PC-3 (cell line): ENCODE measurements at places on chromosomes 1 and 21. TPM values are rescaled to one million over a fixed set of nuclear protein-coding genes. Genes with fewer than 3 reads are reported as not detected.

Gene ADAMTS1
- 12.9 and 25.1 TPM in 2 replicates for total RNA-seq

Gene FCRLB
- total RNA-seq = 10.2 and 12.7 TPM in 2 replicates

Gene ABCD3
- 31.7 and 36.3 TPM in 2 replicates for total RNA-seq

Gene SASS6
- 9.0 and 9.2 TPM in 2 replicates for total RNA-seq

Gene SPRR2D
- not detected in 2 replicates for total RNA-seq

Gene RPF1
- 83.0 and 85.8 TPM in 2 replicates for total RNA-seq

Gene ERICH3
- total RNA-seq = not detected in 2 replicates

Gene INAVA
- total RNA-seq = 102 and 128 TPM in 2 replicates

Gene NTRK1
- 0.15 and 0.40 TPM in 2 replicates for total RNA-seq

Gene MATN1
- 0.63 TPM in 1 of 2 replicates, not detected in the other for total RNA-seq

Gene SLC5A9
- not detected in 2 replicates for total RNA-seq

Gene OR6K3
- not detected in 2 replicates for total RNA-seq

Gene KRTAP11-1
- total RNA-seq = not detected in 2 replicates

Gene CRYAA
- not detected in 2 replicates for total RNA-seq

Gene CACNA1S
- not detected in 2 replicates for total RNA-seq

Gene CDK18
- total RNA-seq = 13.2 and 16.4 TPM in 2 replicates

Gene CRYBG2
- total RNA-seq = 15.3 and 16.1 TPM in 2 replicates

Gene S100A11
- 443 and 541 TPM in 2 replicates for total RNA-seq
